ENCODE measurements at places on chromosomes 16 and 17. TPM values are rescaled to one million over a fixed set of nuclear protein-coding genes. Genes with fewer than 3 reads are reported as not detected.

DNA sequence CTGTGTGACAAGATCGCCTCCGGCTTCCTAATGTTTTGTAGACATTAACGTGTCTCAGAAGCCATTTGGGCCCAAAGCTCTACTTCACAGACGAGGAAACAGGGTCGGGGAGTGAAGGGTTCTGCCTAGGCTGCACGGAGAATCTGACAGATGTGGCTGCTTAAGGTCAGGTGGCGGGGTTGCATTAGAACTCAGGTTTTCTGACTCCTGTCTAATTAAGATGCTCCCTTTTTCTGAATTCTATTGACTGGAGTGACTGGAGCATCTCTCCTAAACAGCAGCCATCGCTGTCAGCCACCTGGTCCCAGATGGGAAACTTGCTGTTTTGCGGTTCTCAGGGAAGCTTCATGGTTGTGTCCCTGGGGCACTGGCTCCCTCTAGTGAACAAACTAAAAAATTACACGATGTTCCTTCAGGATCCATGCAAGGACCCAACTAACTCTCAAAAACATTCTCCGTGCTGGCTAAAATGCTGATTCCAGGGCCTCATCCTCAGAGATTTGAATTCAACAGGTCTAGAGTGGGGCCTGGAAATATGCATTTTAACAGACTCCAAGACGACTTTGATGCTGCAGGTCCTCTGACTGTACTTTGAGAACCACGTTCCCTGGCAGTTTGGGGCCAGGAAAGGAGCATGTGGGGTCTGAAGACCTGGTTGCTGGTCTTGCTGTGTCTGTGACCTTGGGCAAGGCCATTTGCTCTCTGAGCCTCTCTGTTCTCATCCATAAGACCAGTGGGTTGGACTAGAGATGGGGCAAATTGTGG is 117.4 kb downstream of the IRF8 start:
- H3K4me3 ChIP-seq, result no peak overlapping the region
- no peaks in the 10 kb centered on the region for H3K4me1 ChIP-seq
- no peaks in the 10 kb centered on the region for H3K27me3 ChIP-seq
- DNase-seq, result peak; percentile 20
- H3K36me3 ChIP-seq, result no peaks in the 10 kb centered on the region

DNA sequence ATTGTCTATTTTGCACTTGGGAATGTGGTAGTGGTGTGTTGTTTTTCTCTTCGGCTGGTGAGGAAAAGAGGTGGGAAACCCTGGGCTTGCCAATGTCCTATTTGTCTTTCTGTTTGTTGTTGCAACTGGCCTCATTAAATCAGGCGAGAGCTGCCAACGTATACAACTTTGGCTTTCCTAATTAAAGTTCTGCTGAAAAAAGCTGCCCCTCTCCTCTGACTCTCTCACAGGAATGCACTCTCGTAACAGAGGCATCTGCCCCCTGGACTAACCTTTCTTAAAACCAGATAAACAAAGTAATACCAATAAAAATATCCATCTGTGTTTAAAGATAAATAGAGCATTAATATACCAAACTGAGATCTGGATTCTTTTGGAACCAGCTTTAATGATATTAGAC is 7.8 kb downstream of the CDRT15 start:
- peak overlapping the region; percentile 0 for H3K27ac ChIP-seq
- H3K36me3 ChIP-seq, result no peaks in the 10 kb centered on the region
- no peak for DNase-seq
- no peaks in the 10 kb centered on the region for H3K27me3 ChIP-seq
- no peaks in the 10 kb centered on the region for H3K4me1 ChIP-seq

Gene TNP2
- total RNA-seq, result not detected

DNA sequence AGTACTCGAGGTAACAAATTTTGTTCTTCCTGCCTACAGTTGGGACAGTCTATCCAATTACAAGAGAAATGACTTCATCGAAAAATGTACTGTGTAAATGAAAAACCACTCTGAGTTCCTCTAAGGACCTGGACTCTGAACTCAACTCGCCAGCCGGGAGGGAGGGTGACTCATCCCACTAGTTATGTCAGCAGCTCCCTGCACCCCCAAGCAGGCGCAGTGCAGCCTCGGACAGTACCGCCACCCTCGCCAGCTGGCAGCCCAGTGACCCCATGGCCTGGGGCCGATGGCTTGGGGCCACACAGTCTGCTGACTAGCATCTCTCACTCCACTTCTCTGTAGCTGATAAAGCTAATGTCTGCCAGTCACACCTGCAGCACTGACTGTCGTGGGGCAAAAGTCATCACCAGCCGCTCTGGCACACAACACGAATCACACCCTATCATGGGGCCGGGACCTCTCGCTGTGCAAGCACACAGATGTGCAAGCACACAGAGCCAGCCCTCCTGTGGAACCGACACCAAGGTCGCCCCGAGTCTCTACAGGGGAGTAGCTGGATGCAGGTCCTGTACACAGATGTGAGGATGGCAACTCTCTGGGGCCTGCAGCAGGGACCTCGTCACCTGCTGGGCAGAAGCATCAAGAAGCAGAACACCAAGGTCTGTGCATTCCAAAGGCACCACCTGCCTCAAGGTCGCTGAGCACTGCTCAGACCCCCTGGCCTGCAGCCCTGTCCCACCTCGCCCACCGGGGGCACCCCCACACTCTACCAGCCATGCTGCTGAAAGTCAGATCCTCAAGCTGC is 5.7 kb downstream of the CSNK1D start:
- H3K27me3 ChIP-seq, result no peaks in the 10 kb centered on the region
- DNase-seq, result peak; percentile 71
- no peaks in the 10 kb centered on the region for H3K36me3 ChIP-seq
- peaks cover 44% of the 10 kb centered on the region for H3K4me1 ChIP-seq
- no peak overlapping the region for H3K4me3 ChIP-seq

- H3K4me1 ChIP-seq, result no peaks in the 10 kb centered on the region
- H3K27me3 ChIP-seq, result no peaks in the 10 kb centered on the region
- no peak overlapping the region for H3K4me3 ChIP-seq
- no peaks in the 10 kb centered on the region for H3K36me3 ChIP-seq
- H3K27ac ChIP-seq, result no peak overlapping the region
These were observed 13.2 kb upstream of the VPS35L start for GRCh38 chr16:19542138-19542821.

Gene ELMO3
- total RNA-seq, result 36.7 TPM

- no peaks in the 10 kb centered on the region for H3K4me1 ChIP-seq
- no peak for DNase-seq
- H3K36me3 ChIP-seq, result no peaks in the 10 kb centered on the region
- H3K4me3 ChIP-seq, result no peak overlapping the region
- no peak overlapping the region for H3K27ac ChIP-seq
These were observed 129.9 kb downstream of the AIPL1 start for GRCh38 chr17:6304894-6305612.

- no peak overlapping the region for H3K4me3 ChIP-seq
- H3K4me1 ChIP-seq, result no peaks in the 10 kb centered on the region
- DNase-seq, result no peak
These were observed 47.8 kb upstream of the IRF8 start for GRCh38 chr16:85851034-85851785.

GRCh38 chr16:10655415-10655977 is 39.2 kb downstream of the TEKT5 start:
- no peak for DNase-seq
- no peak overlapping the region for H3K27ac ChIP-seq
- H3K27me3 ChIP-seq, result no peaks in the 10 kb centered on the region
- H3K4me3 ChIP-seq, result no peak overlapping the region

Gene SGSM2
- total RNA-seq, result 118 TPM

GRCh38 chr17:55527540-55528118 is 16.4 kb upstream of the SMIM36 start:
- H3K36me3 ChIP-seq, result no peaks in the 10 kb centered on the region
- peak; percentile 6 for DNase-seq
- H3K4me1 ChIP-seq, result no peaks in the 10 kb centered on the region
- no peak overlapping the region for H3K4me3 ChIP-seq

Gene C16orf54
- 1.1 TPM for total RNA-seq

GRCh38 chr17:57832314-57833178 is 17.3 kb downstream of the MRPS23 start:
- peak overlapping the region; percentile 83 for H3K27ac ChIP-seq
- peak overlapping the region; percentile 30 for H3K4me3 ChIP-seq
- H3K36me3 ChIP-seq, result no peaks in the 10 kb centered on the region
- DNase-seq, result no peak

Gene APOH
- total RNA-seq, result not detected

Gene SLFN12L
- total RNA-seq, result 0.23 TPM

- no peaks in the 10 kb centered on the region for H3K27me3 ChIP-seq
- no peaks in the 10 kb centered on the region for H3K4me1 ChIP-seq
- no peaks in the 10 kb centered on the region for H3K36me3 ChIP-seq
- H3K4me3 ChIP-seq, result no peak overlapping the region
- no peak overlapping the region for H3K27ac ChIP-seq
These were observed 35.3 kb downstream of the NOL11 start for GRCh38 chr17:67753026-67753425.

- H3K4me1 ChIP-seq, result peaks cover 19% of the 10 kb centered on the region
- peak; percentile 51 for DNase-seq
- H3K36me3 ChIP-seq, result no peaks in the 10 kb centered on the region
- peak overlapping the region; percentile 75 for H3K4me3 ChIP-seq
- peak overlapping the region; percentile 95 for H3K27ac ChIP-seq
These were observed 532 bp downstream of the KDM6B start for GRCh38 chr17:7834542-7834956.

DNA sequence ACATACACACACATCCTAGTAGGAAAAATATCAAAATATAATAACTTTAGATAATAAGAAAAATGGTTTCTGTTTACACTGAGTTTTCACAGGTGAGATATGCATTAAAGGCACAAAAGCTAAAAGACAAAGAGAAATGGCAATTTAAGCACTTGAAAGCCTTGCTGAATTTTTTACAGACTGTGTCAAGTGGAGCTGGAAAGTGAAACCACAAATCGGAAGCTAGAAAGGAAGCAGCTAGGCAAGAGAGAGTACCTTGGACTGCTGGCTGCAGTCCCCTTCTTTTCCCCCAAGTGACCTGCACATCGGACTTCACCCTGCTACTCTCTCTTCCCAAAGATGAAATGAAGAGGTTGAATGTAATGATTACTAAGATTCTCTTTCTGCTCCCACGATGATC is 135.1 kb downstream of the CDH13 start:
- H3K27me3 ChIP-seq, result no peaks in the 10 kb centered on the region
- DNase-seq, result no peak
- H3K4me3 ChIP-seq, result no peak overlapping the region
- no peaks in the 10 kb centered on the region for H3K4me1 ChIP-seq

Gene FAM20A
- 47.7 TPM for total RNA-seq

DNA sequence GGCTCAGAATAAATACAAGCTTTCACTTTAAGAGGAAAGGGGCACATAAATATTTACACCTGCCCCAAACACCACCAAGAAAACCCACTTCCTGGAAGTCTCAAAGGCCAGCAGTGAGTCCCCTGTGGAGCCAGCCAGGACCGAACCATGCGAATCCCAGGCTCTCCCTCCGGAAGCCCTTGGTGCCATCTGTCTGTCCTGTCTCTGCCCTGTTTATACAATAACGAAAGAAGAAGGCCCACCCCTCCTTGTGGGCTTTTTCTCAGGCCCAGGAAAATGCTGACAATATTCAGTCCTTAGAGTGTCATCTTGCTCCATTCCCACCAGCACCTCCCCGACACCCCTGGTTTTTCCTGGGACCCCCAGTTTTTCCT is 3.6 kb upstream of the SLC6A4 start:
- no peaks in the 10 kb centered on the region for H3K36me3 ChIP-seq
- DNase-seq, result no peak
- H3K4me1 ChIP-seq, result peaks cover 3% of the 10 kb centered on the region
- no peak overlapping the region for H3K4me3 ChIP-seq

DNA sequence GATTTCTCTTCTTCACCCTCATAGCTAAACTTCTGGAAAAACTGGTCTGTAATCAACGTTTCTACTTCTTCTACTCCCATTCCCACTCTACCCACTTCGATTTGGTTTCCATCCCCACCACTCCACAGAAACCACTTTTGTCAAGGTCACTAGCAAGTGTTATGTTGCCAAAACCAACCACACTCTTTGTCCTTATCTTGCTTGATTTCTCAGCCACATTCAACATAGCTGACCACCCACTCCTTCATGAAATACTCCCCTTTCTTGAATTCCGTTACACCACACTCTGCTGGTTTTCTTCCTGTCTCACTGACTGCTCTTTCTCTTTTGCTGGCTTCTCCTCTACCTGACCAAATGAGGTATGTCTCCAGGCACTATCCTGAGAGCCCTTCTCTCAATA is 11.9 kb downstream of the IKZF3 start:
- H3K27me3 ChIP-seq, result no peaks in the 10 kb centered on the region
- no peaks in the 10 kb centered on the region for H3K36me3 ChIP-seq
- DNase-seq, result no peak
- no peak overlapping the region for H3K4me3 ChIP-seq
- H3K4me1 ChIP-seq, result no peaks in the 10 kb centered on the region
- H3K27ac ChIP-seq, result no peak overlapping the region

Gene CX3CL1
- 52.6 TPM for total RNA-seq

GRCh38 chr16:67415872-67416793 is at the start of gene ZDHHC1:
Gene ZDHHC1, minus strand, starts transcription at chr16:67416477. Its CDS starts 8,702 bp downstream, at chr16:67407775.
- H3K27ac ChIP-seq, result peak within 1 kb of the TSS; percentile 94
- no peaks in the 10 kb centered on the region for H3K4me1 ChIP-seq
- H3K36me3 ChIP-seq, result no peaks in the 10 kb centered on the region
- H3K4me3 ChIP-seq, result peak within 1 kb of the TSS; percentile 83

DNA sequence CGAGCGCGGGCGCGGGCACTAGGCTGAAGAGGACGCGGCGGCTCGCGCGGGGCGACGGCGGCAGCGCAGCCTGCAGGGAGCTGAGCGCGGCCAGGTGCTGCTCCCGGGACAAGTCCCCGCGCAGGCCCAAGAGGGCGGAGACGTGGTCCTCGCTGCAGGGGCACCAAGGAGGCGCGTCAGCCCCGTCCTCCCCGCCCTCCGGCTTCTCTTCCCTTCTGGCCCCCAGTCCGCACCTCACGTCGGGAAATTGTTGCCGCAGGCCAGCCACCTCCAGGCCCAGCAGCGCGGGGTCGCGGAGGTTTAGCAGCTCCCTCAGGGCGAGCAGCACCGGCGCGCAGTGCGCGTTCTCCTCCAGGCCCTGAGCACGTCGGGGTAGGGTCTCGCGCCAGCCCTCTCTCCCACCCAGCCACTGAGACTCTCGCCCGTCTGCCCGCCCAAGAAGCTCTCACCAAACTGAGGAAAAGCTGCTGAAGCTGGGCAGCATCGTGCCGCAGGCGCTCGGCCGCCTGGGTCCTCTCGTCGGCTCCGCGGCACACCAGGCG is 761 bp upstream of the MATCAP1 start:
- peak overlapping the region; percentile 98 for H3K27ac ChIP-seq
- DNase-seq, result no peak
- H3K4me3 ChIP-seq, result peak overlapping the region; percentile 70
- no peaks in the 10 kb centered on the region for H3K36me3 ChIP-seq
- H3K27me3 ChIP-seq, result no peaks in the 10 kb centered on the region

Gene P2RX5
- total RNA-seq, result not detected

Gene TEX14
- total RNA-seq, result 0.50 TPM

Gene NAGS
- 3.1 TPM for total RNA-seq

Measured in prostate gland (tissue), 2 donors.